ENCODE measurements at places on chromosomes 2 and 18.

GRCh38 chr2:224999754-225000153, 42.5 kb downstream of the DOCK10 start:
- H3K36me3 ChIP-seq = no peaks in the 10 kb centered on the region
- DNase-seq = no peak
- no peak overlapping the region for H3K4me3 ChIP-seq
- no peak overlapping the region for H3K27ac ChIP-seq
- H3K27me3 ChIP-seq = no peaks in the 10 kb centered on the region

GRCh38 chr2:53452400-53452799, 315.2 kb upstream of the CHAC2 start:
- DNase-seq = no peak
- H3K27me3 ChIP-seq = no peaks in the 10 kb centered on the region
- H3K36me3 ChIP-seq = no peaks in the 10 kb centered on the region
- no peak overlapping the region for H3K4me3 ChIP-seq
- H3K27ac ChIP-seq = no peak overlapping the region

GRCh38 chr2:145088756-145089155, 568.8 kb upstream of the ZEB2 start:
- no peak for DNase-seq
- no peak overlapping the region for H3K27ac ChIP-seq
- no peaks in the 10 kb centered on the region for H3K4me1 ChIP-seq
- no peaks in the 10 kb centered on the region for H3K27me3 ChIP-seq
- H3K4me3 ChIP-seq = no peak overlapping the region

- no peaks in the 10 kb centered on the region for H3K4me1 ChIP-seq
- H3K36me3 ChIP-seq = no peaks in the 10 kb centered on the region
- no peaks in the 10 kb centered on the region for H3K27me3 ChIP-seq
- H3K4me3 ChIP-seq = no peak overlapping the region
Measured at GRCh38 chr2:212346865-212347264, 191.7 kb downstream of the ERBB4 start.

- H3K4me3 ChIP-seq = no peak overlapping the region
- H3K4me1 ChIP-seq = peaks cover 1% of the 10 kb centered on the region
- H3K27ac ChIP-seq = no peak overlapping the region
- H3K36me3 ChIP-seq = no peaks in the 10 kb centered on the region
- peaks cover 8% of the 10 kb centered on the region for H3K27me3 ChIP-seq
- no peak for DNase-seq
Measured at GRCh38 chr18:21996351-21996826, 173.0 kb upstream of the GATA6 start.
